NCI-H774 (cell line): ENCODE measurements at places on chromosomes 2 and 18.

- no peak for DNase-seq
Measured at GRCh38 chr2:203763938-203764664, 57.7 kb downstream of the CD28 start.

DNA sequence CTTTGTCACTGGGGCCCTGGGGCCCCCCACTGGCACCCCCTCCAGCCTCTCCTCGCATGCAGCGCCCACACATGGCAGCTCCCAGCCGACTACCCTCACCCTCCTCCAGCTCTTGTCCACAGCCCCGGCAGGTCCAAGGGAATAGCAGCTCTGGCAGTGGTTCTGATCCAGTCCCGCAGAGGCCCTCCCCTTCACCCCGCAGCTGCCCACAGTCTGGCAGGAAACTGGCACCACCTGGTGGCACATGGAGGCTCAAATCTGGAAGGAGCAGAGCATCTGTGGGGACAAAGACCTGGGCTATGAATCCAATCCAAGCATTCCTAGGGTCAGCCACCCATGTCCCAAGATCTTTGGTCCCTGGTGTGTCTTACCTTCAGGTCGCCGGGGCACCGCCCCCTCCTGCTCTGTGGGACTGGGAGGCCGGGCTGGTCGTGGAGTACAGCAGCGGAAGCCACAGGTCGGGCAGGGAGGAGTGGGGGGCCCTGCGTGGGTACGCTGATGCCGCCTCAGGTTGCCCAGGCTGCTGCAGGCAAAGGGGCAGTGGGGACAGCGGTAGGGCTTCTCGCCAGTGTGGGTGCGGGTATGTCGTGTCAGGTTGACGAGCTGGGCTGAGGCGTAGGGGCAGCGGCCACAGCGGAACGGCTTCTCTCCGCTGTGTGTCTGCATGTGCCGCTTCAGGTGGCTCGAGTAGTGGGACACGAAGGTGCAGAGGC is 2.3 kb downstream of the ZNF513 start:
- DNase-seq, result no peak

DNA sequence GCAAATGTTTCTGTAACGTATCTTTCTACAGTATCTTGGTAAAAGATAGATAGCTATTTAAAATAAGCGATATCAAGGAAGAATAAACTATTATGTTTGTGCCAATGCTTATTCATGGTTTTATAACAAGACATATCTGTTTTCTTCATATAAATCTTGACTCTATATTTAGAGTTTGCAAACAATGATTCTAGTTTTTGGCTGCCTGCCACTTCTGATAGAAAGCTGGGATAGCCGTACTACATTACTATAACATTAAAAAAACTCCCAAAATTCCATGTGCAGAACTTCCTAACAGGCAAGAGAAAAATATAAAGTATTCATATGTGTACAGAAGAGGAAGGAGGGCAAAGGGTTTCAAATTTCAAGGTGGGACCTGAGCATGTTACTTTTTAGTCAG is 985.0 kb downstream of the BCL11A start:
- no peak for DNase-seq

DNA sequence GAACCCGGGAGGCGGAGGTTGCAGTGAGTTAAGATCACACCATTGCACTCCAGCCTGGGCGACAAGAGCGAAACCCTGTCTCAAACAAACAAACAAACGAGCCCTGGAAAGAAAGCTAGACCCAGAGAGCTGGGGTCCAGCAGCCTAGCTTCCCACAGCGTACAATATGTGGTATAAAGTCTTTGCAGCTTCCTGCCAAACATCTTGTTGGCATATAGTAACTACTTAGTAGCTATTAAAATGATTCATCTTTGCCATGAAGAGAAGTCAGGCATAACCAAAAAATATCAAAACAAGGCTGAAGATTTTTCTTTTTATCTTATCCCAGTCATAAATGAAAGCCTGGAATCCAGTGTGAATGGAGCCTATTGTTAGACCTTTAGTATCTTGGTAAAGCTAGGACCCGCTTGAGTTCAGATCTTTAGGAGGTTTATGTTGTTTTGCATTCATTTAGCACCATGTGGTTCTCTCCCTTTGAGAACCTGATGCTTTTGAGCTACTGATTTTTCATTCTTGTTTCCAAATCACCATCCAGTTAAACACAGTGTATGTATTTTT is 139.7 kb upstream of the NOSTRIN start:
- no peak for DNase-seq

DNA sequence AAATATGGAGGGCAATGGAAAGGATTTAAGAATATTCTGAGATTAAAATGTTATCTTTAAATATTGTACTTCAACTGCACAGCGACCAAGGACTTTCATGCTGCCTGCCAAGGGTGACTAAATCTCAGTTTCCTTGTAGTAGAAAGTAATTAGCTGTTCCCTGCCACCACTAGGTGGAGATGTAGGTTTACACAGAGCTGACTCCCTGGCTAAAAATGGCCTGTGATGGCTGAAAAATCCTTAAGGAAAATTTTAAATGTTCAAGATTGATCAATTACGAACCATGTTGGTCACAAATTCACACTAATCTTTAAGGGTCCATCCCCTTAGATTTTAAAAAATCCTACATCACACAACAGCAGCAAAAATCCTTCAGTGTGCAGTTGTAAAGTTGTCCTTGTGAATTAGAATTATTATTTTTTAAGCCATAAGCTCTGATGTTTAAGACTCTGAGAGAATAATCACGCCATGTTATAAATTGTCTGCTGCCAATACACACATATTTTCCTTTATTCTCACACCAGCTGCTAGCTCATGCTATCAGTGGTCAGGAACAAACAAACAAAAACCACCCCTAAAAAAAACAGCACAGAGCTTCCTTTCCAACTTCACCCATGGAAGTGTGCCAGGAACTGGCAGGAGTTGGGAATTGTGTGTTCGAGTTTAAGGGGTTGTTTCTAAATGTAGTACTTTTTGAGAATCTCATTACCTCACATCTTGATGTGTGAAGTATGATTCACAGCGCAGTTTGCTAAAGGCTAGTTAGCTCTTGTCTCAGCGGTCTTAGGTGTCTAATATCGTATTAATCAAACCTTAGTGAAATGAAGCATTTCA is 399.8 kb downstream of the TMEM182 start:
- DNase-seq, result peak; percentile 57
